Esophagus squamous epithelium (tissue), 5 donors: ENCODE measurements at places on chromosomes 12 and 14.

- DNase-seq = no peak
These were observed 42.3 kb downstream of the NR1H4 start for GRCh38 chr12:100515968-100516367.

- no peak for DNase-seq
These were observed 58.1 kb downstream of the HSP90AA1 start for GRCh38 chr14:102028733-102029132.

DNA sequence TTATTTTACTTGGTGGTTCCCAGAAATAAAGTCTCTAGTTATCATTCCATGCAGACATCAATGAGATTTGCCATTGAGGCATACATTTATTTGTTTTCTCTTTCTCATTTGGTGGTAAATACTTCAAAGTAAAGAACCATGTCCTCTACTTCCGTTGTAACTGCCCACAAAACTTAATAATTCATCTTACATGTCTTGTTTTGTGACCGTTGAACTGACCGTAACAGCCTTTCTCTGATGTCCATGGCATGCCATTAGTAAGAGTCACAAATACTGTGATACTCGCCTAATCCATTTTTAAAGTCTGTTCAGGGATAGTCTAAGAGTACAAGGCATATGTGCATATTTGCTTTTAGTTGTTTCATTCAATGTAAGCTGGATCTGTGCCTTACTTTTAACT is 145.3 kb downstream of the ETV6 start:
- no peak for DNase-seq

DNA sequence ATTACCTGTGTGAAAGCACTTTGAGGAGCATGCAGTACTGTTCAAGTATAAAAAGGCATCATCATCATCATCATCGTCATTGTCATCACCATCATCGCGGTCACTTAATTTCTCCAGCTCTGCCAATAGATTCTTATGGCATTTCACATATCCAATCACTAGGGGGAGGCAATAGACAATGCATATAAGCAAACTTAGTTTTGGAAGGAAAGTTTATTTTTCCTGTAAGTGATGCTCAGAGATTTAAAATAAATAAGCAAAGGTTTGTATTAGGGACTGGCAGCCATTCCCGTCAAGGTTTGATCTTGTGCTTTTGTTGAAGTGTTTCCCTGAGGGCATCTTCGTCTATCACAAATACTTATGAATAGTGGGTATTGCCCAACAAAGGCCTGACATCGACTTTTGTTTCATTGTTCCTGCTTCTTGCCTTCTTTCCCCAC is 127.4 kb downstream of the KTN1 start:
- no peak for DNase-seq

DNA sequence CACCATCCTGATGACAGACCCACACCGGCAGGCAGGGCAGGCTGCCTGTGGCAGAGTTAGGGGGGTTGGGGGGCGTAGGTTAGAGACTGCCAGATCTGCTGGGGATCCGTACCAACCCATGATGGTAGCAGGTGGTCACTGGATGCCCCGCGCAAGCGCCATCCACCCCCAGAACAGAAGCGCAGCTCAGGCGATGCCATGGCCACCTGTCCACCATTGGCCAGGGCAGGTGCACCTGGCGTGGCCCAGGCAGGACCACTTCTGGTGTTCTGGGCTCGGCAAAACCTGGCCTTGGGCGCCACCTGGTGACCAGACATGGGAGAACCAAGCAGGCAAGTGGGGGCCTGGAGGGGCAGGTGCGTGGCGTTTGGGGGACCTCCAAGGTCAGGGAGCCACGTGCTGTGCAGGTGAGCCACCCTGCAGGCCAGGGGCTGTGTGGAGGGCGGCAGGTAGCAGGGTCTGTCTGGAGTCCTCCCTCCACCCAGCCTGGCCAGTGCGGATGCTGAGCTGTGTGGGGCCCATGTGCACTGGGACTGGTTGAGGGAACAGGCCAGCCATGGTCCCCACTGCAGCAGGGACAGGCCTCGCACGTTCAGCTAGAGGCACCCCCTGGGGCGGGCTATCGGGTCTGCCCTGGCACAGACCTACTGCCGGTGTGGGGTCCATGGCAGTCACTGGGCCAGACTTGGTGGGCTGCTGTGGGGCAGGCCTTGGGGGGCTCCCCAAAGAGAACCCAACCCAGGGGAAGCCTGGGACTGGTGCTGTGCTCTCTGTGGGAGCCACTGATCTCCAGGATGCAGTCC is 15.6 kb downstream of the BAG5 start:
- DNase-seq = no peak

- no peak for DNase-seq
These were observed 6.5 kb downstream of the MBIP start for GRCh38 chr14:36313898-36314297.

- no peak for DNase-seq
These were observed 34.8 kb upstream of the TESC start for GRCh38 chr12:117134059-117134458.

DNA sequence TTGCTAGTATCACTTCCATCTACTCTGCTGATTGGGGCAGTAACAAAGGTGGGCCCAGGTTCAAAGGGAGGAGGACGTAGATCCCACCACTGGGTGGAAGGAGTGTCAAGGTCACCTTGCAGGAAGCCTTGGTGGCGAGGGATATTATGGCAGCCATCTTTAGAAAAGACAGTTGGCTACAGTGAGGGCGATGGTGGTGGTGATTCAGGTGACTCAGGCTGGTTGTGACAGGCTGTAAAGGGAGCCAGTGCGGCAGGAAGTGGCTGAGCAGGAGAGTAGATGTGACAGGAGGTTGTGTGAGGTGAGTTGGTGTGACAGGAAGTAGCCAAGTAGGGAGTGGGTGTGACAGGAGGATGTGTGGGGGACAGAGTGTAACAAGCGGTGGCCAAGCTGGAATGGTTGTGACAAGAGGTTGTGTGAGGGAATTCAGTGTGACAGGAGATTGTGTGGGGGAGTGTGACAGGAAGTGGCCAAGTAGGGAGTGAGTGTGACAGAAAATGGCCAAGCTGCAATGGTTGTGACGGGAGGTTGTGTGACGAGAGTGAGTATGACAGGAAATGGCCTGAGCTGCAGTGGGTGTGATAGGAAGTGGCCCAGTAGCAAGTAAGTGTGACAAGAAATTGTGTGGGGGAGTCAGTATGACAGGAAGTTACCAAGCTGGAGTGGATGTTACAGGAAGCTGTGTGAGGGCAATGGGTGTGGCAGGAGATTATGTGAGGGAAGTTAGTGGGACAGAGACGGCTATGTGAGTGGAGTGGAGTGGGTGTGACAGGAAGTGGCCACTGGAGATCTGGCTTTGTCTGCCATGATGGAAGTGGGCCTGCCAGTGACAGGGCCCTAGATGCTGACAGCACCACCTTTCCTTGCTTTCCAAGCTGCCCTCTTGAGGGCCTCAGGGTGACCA is 136.5 kb upstream of the MYL2 start:
- DNase-seq = no peak
